ENCODE measurements at places on chromosomes 4 and X.

- DNase-seq, result no peak
Observed at GRCh38 chrX:15399962-15400391, 15.8 kb upstream of the VEGFD start.

DNA sequence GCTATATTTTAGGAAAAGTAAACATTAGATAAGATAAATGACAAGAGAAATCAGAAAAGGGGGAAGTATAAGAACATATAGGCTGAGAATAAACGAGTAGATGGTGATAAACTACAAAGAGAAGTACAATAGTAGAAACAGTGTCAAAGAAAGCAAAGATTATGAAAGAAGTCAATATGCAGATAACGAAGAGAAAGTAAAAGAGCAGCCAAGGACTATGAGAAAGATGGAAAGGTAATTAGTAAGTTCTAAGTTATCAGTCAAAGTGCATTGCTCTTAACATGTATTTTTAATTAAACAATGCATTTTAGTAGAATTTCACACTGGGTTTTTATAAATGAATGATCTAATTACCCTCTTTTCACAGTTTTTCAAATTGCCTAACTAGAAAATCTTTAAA lies 1801.3 kb upstream of the PCDH10 start:
- no peak for DNase-seq

- no peak for DNase-seq
Observed at GRCh38 chr4:152965611-152966010, 29.5 kb downstream of the FHDC1 start.

DNA sequence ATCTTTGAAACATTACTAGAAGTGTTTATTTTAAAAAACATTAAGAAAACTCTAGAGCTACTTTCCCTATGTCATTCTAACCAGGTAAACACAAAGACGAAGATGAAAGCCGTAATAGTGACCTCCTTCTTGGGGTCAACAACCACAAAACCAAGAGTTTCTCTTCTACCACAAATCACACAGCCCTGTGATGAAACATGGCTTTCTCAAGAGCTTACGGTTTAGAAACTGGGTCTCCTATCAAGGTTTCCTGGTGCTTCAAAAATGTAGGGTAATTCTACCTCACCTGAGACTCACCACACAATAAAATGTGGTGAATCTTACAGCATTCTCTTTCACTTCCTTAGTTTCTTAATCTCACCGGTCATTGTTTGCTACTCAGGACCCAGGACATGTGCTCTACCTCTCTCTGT lies 50.9 kb downstream of the CORIN start:
- no peak for DNase-seq

DNA sequence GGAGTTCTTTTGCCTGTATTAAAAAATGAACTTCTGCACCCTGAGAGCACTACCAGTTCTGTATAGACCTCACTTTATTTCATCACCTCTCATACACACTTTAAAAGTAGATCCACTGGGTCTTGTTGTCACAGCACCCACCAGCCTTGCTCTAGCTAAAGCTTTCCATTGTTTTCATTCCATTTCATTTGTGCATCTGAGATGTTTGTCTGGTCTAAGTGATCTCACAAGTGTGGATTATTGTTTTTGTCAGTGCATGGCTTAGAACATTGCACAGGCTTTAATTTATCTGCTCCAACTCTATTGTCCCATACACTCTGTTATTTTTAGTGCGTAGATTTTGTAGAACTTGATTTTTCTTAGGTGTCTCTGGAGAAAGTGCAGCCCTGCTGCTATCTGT lies 1157.5 kb upstream of the PABPC4L start:
- DNase-seq, result no peak

DNA sequence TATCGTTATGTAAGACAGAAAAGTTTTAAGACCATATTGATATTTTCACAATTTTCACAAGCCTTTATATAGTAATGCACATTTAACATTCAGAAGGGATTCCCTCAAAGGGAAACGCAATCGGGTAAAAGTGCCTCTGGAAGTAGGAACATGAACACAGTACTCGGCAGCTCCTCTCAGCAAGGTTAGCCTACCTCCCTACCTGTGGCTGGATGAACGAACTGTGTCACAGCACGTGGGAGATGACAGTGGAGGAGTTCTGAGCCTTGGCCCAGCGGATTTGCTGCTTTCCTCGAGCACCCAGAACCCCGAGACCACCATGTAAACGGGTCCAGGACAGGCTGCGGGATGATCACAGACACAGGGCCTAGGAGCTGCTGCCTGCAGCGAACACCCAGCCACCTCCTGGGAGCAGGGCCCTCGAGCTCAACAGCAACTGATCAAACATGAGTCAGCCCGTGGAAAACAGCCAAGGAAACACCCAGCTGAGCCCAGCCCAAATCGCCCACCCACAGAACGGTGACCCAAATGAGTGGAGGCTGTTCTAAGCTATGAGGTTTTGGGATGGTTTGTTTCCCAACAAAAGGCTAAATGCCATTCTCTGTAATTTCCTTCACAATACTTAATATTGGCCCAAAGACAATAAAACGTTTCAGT lies 30.4 kb downstream of the FAT1 start:
- no peak for DNase-seq

- DNase-seq, result no peak
Observed at GRCh38 chr4:184438375-184438774, 36.0 kb downstream of the IRF2 start.
